Naive thymus-derived CD8-positive, alpha-beta T cell (primary cell): ENCODE measurements at places on chromosomes 2 and 18.

DNA sequence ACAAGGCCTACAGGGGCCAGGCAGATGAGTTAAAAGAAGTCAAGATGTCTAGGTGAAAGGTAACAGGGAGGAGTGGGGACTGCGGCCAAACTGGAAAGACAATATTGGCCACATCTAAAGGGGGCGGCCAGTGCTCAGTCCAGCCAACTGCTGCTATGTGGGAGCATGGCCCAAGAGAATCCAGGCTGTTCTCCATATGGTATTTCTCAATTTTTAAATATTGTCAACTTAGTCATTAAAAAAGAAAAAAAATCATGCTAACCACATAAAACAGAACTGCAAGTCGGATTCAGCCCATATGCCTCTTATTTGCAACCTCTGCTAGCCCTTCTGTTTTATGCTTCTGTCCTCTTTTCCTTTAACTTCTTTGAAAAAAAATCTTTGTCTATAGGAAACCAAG, 14.8 kb downstream of the TRABD2A start:
- DNase-seq, result no peak

DNA sequence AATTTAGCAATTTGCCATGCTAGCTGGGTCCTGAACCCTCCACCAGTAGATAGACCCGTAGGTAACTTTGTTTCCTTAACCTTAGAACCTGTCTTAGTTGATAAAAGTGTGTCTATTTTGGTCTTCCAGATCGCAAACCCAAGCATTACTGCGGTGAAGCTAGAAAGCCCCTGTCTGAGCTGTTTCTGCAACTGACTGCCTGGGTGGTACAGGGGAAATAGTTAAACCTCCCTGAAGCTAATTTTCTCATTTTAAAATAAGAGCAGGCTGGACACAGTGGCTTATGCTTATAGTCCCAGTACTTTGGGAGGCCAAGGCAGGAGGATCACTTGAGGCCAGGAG, 101.7 kb upstream of the MSH2 start:
- DNase-seq, result no peak

GRCh38 chr2:134075204-134075603, 178.7 kb upstream of the MGAT5 start:
- DNase-seq, result no peak

GRCh38 chr18:54094474-54094873, 130.0 kb downstream of the MBD2 start:
- no peak for DNase-seq

- no peak for DNase-seq
These were observed 306.7 kb downstream of the PIK3C3 start for GRCh38 chr18:42261731-42262130.

DNA sequence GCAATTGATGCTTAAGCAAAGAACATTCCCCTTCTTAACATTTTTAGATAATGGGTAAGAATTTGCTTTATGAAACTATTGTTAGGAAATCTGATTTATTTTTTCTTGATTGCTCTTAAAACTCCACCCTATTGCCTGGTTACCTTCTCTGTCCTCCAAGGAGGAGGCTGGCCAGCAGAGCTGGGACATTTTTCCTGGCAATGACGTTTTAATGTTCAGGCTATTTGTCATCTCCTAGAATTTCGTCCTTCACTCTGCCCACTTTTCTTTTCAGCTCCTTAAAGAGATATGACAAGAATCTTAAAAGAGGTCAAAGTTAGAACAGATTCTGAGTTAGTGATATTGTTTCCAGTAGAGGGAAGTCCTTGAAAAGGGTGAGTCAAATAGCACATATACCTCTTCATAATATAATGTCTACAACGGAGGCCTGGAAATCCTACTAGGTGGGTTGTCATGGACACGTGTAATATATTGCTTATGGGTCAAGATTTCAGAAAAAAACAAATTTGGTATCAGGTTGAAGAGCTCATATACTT, 141.0 kb downstream of the CMPK2 start:
- DNase-seq, result no peak

DNA sequence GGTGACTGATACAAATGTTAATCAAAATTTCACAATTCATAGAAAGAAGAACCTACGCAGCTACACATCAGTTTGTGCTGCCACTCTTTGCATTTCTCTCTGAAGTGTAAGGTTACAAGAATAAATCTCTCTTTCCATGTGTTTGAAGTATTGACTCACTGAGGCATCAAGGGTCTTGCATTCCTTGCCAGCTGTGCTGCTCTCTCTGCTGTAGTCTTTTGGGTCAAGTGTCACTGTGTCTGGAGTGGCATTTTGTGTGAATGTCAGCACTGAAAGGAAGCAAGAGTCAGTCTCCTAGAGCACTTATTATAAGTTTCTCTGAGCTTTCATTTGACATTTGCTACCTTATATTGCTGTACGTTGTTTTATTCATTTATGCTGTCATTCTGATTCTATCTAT, 1696.1 kb upstream of the LRRTM1 start:
- DNase-seq, result no peak

GRCh38 chr2:102540882-102541281, 67.9 kb downstream of the SLC9A4 start:
- no peak for DNase-seq

DNA sequence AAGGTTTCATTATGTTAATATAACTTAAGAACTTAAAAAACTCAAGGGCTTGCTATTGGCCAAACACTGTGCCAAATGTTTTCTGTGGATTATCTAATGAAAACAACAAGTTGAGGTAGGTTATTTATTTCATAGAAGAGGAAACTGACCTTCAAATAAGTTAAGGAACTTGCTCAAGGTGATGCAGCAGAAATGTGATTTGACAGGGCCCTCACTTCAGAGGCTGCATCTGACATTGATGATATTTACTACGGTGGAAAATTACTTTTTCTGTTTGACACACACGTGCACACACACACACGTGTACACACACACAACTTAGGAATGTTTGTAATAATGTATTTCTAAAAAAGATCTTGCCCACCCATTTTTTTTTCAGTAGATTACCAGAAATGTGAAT, 137.2 kb upstream of the CXCR4 start:
- DNase-seq, result no peak

DNA sequence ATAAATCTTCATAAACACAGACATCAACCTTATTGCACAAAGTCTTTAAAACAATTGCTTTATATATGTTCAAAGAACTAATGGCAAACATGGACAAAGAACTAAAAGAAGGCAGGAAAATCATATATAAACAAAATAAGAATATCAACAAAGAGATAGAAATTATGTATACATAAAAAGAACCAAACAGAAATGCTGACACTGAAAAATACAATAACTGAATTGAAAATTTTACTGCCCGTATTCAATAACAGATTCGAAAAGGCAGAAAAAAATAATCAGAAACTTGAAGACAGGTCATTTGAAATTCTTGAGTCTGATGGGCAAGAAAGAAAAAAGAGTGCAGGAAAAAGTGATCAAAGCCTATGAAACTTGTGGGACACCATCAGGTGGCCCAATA, 22.0 kb upstream of the TFCP2L1 start:
- DNase-seq, result no peak

- no peak for DNase-seq
These were observed 168.1 kb downstream of the AFF3 start for GRCh38 chr2:99974275-99974674.

DNA sequence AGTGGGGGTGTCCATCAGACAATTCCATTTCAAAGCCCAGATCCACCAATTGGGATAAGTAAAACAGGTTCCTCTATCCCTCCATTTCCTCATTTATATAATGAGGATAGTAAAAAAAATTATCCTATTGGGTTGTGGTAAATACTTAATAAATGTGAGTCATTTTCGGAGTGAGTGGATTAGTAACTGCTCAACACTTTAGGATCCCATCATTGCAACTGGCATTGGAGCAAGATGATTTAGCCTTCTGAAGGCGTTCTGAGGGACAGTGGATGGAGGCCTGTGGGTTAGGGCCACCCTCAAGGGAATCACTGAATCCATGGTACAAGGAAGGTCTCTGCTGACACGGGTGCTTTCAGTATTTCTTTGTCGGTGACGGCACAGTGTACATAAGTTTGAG, 108.6 kb upstream of the FZD7 start:
- no peak for DNase-seq

- no peak for DNase-seq
These were observed 58.4 kb upstream of the GALR1 start for GRCh38 chr18:77191071-77191751.

DNA sequence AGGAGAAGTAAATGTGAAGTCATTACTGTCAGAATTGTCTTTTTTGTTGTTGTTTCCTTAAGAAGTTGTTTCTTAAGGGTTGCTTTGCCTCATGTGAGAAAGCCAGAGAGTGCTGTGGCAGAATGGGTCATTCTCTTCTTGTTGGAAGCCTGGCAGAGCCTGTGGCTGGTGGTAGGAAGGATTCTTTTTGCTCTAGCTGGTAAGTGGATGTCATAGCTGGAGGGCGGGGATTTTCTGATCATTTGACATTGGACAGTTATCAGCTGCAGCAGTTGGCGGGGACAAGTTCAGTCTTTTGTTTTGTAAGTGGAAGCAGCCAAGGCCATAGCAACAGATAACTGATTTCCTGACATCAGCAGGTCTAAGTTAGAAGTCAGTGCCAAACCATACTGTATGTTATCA, 5.5 kb upstream of the RMDN2 start:
- DNase-seq, result no peak

- no peak for DNase-seq
These were observed 39.7 kb downstream of the RHOB start for GRCh38 chr2:20486571-20486970.

GRCh38 chr2:35932276-35932963, 423.2 kb upstream of the CRIM1 start:
- no peak for DNase-seq

GRCh38 chr18:77632758-77633157, 383.1 kb downstream of the GALR1 start:
- DNase-seq, result no peak

DNA sequence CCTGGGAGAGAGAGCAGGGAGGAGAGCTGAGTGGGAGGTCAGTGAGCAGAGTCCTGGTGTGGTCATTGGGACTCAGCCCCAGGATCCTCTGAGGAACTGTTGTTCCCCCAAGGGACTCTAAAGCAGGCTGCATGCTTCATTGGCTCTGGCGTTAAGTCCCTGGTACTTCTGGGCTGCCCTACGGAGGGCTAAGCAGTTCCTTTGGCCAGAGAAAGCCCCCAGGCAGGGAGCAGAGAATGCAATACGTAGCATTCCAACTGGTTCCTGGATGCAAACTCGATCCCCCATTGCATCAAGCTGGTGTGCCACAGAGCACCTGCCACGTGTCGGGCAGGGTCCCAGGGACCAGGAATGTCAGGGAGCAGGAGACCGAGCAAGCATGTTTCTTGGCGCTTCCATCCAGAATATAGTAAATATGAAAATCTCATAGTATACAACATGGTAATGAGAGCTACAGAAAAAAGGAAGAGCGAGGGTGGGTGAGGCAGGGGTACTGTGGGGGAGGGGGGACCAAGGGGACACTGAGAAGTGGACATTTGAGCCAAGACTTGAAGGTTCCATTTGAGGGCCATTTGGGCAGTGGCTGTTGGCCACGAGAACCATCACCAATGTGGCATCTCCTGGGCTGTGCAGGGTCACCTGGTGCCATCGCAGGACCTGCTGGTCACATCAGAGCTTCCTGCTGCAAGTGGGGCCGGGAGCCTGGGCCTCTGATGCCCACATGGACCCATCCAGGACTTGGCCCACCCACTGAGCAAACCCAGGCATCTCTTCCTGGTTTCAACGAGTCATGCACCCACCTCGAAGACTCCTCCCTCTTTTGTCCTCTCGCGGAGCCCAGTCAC, 160.4 kb downstream of the ASB1 start:
- DNase-seq, result no peak

GRCh38 chr2:144071461-144071860, 448.5 kb downstream of the ZEB2 start:
- no peak for DNase-seq

DNA sequence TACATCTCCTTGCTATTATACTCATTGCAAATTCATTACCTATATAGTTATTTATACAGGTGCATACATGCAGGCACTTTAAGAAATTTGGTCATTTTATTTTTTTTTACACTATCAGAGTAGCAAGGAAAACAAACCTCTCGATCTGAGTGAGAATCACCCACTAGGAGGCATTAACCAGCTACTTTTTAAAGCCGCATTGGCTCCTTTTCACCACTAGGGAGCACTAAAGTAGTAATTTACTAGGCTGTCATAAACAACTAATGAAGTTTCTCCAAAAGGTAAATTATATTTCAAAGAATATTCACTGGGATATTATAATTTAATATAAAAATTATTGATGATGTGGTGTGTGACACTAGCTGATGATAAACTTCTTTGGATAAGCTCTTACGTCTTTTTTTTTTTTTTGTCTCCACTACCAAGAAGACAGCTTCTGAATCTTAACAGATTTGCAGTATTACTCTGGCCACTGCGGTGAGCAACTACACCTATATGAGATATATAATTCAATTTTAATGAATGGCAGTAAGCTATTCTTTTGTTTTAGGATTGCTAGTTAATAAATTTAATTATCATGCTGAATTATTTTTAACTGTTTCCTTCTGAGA, 101.9 kb downstream of the NOL4 start:
- DNase-seq, result no peak

GRCh38 chr2:17470855-17471641, 47.2 kb downstream of the RAD51AP2 start:
- DNase-seq, result no peak

DNA sequence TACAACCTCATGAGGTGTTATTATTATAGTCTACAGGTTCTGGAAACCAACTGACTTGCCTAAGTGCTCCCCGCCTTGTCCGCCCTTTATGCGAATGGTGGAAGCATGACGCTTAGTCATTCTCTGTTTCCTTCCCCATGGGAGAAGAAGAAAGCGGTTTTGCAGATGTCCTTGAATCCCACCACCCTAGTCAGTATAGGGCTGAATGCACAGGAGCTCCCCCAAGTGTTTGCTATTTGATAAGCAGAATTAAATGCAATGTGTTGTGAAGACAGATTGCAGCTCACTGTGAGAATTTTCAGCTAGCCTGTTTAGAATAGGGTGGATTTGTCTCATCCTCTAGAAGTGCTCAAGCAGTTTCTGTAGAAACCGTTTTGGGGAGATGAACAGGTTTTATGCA, 652.0 kb downstream of the DCC start:
- DNase-seq, result no peak
